ENCODE measurements at places on chromosomes 5 and 9. TPM values are rescaled to one million over a fixed set of nuclear protein-coding genes. Genes with fewer than 3 reads are reported as not detected.

GTF2H2 gene
- 26.1 TPM for polyA plus RNA-seq

OGN gene
- 0.35 TPM for polyA plus RNA-seq

CDC20B gene
- 0.89 TPM for polyA plus RNA-seq

ZDHHC11 gene
- polyA plus RNA-seq = 12.4 TPM

FOXI1 gene
- not detected for polyA plus RNA-seq

TENT4A gene
- 10.9 TPM for polyA plus RNA-seq

CARD6 gene
- 0.32 TPM for polyA plus RNA-seq

FAM221B gene
- 0.66 TPM for polyA plus RNA-seq

SDHA gene
- 328 TPM for polyA plus RNA-seq

GTF3C5 gene
- polyA plus RNA-seq = 84.0 TPM

HOMER1 gene
- 26.3 TPM for polyA plus RNA-seq

FRRS1L gene
- 0.38 TPM for polyA plus RNA-seq

CD180 gene
- not detected for polyA plus RNA-seq

EDIL3 gene
- polyA plus RNA-seq = 7.2 TPM

MYMK gene
- polyA plus RNA-seq = not detected

SLC6A3 gene
- polyA plus RNA-seq = not detected

ASPN gene
- 0.24 TPM for polyA plus RNA-seq

DYNC2I2 gene
- 81.7 TPM for polyA plus RNA-seq

ARID3C gene
- polyA plus RNA-seq = not detected

NXNL2 gene
- polyA plus RNA-seq = 0.24 TPM

CCDC183 gene
- 43.1 TPM for polyA plus RNA-seq

FLT4 gene
- 3.9 TPM for polyA plus RNA-seq

SPATA31D1 gene
- not detected for polyA plus RNA-seq

GPX3 gene
- polyA plus RNA-seq = 121 TPM

TLX3 gene
- polyA plus RNA-seq = not detected

SPTAN1 gene
- polyA plus RNA-seq = 118 TPM

SLC36A3 gene
- not detected for polyA plus RNA-seq

NR4A3 gene
- polyA plus RNA-seq = 0.87 TPM

WDR38 gene
- not detected for polyA plus RNA-seq

TAF11L10 gene
- polyA plus RNA-seq = not detected
